ENCODE measurements at places on chromosomes 11 and 22.

DNA sequence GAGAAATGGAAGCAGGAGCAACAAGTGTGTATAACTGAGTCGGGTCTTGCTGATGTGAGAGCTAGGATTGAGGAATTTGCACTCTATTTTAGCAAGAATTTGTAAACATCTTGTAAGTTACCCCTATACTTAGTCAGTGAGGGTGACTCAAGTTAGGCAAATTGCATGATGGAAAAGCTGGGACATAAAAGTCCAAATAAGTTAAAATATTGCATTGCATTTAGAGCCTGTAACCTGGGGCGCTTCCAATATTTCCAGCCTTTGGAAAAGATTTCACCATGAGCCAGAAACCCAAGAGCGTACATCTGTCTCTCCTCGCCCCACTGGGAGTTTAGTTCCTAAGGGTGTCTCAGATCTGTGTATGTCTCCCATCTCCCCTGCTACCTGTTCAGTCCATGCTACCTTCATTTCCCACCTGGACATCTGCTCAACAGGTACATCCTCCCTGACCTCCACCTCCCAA lies 37.0 kb upstream of the ACCSL start:
- no peak for DNase-seq

GRCh38 chr11:109867784-109868183 lies 225.4 kb upstream of the ZC3H12C start:
- DNase-seq: no peak

- no peak for DNase-seq
Measured at GRCh38 chr11:103338621-103339484, 229.6 kb downstream of the DYNC2H1 start.

- peak; percentile 24 for DNase-seq
Measured at GRCh38 chr22:28978863-28979796, 82.5 kb downstream of the C22orf31 start.

- DNase-seq: no peak
Measured at GRCh38 chr11:68150037-68150436, 28.8 kb upstream of the CHKA start.

GRCh38 chr22:49825944-49826602 lies 1.6 kb downstream of the BRD1 start:
- no peak for DNase-seq

GRCh38 chr11:94845622-94846021 lies 77.5 kb downstream of the AMOTL1 start:
- peak; percentile 42 for DNase-seq

- no peak for DNase-seq
Measured at GRCh38 chr22:23569291-23569690, 10.8 kb downstream of the IGLL1 start.

- no peak for DNase-seq
Measured at GRCh38 chr22:45185718-45186514, 22.2 kb downstream of the NUP50 start.

DNA sequence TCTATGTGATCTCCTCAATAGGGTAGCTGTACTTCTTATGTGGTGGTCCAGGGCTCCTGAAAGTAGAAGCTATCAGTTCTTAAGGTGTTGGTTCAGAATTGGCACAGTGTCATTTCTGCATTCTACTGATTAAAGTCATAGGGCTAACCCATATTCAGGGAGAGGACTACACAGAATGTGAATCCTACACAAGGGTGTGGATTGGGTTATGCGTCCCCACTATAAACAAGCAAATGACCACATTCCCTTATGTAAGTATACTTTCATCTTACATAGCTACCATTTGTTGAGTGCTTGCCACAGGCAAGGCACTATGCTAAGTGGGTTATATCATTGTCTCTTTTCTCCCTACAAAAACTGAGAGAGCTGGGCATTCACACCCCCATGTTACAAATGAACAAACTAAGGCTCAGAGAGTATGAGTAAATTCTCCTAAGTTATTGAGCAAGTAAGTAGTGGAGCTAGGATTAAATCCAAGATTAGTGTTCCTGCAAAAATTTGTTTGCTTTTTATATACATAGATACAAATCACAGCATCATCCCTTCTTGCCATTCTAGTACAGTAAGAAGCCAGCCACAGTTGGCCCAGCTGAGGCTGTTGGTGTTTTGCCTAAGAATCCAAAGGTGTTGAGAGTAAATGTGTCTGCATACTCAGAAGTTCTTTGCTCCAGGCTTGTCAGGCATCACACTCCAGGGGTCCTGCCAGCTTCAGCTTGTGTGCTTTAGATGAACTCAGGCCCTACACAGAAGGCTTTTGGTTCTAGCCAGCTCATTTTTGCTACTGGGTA lies 157.8 kb downstream of the KIF18A start:
- DNase-seq: no peak

DNA sequence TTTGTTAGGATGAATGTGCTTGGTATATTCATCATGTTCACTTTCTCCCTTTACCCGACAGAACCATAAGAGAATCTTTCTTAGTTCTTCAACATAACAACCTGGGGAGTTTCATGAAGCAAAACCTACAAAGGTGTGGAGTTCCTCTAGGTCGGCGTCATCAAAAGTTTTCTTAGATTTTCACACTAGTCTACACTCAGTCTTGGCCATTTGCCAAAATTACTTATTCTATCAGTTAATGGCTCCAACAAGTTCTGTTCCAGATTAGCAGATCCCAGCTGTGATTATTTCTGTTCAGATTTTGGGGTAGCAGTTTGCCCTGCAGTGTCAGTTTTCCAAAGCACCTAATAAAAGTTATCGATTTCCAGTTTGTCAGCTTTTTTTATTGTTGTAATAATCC lies 935.8 kb upstream of the RAG2 start:
- DNase-seq: no peak

GRCh38 chr11:68506908-68507307 lies 46.4 kb downstream of the PPP6R3 start:
- no peak for DNase-seq

DNA sequence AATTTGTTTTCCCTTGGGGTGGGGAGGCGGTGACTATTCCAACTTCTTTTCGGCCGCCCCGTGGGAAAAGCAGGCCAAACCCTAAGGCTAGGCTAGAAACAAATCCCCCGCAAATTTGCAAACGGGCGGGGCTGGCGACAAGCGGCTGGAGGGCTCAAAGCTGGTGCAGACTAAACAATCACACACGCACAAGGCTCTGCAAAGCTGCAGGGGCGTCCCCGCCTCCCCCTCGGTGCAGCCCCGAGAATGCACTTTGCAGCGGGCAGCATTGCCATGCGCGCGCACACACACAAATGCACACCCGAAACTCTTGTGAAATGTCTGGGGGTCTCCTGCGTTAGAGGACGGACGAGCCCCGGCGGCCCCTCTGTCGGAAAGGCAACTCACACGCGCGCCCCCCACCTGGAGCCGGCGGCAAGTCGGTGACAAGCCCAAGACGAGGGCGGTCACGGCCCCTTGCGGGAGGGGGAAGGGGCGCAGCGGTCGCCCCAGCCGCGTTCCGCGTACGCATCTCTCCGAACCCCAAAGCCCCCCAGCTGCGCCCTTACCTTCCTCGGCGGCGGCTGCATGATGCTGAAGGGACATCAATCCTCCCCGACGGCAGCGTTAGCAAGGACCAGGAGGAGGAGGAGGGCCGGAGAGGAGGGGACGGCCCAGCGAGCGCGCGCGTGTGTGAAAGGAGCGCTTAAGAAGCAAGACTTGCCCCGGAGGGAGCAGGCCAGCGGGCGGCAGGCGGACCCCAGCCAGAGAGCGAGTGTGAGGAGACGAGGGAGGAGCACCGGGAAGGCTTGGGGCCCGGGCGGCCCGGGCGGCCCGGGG lies 600 bp downstream of the FCHSD2 start:
- DNase-seq: peak; percentile 68

DNA sequence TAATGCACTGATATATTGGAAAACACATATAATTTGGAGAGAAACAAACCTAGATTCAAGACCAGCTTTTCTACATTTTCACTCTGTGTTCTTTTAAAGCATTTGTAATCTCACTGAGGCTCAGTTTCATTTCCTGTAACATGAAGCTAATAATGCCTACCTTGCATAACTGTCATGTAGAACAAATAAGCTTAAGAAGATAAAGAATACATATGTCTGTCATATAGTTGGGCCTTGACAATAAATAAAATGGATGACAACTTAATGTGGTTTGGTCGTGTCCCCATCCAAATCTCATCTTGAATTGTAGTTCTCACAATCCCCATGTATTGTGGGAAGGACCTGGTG lies 35.2 kb upstream of the FIBIN start:
- DNase-seq: no peak

- no peak for DNase-seq
Measured at GRCh38 chr22:38834215-38834953, 9.4 kb downstream of the NPTXR start.

GRCh38 chr11:70108250-70108649 lies 30.1 kb downstream of the ANO1 start:
- no peak for DNase-seq

- DNase-seq: no peak
Measured at GRCh38 chr11:13010749-13011465, 1.8 kb downstream of the RASSF10 start.

GRCh38 chr11:7278314-7278917 lies 26.7 kb downstream of the SYT9 start:
- DNase-seq: no peak

DNA sequence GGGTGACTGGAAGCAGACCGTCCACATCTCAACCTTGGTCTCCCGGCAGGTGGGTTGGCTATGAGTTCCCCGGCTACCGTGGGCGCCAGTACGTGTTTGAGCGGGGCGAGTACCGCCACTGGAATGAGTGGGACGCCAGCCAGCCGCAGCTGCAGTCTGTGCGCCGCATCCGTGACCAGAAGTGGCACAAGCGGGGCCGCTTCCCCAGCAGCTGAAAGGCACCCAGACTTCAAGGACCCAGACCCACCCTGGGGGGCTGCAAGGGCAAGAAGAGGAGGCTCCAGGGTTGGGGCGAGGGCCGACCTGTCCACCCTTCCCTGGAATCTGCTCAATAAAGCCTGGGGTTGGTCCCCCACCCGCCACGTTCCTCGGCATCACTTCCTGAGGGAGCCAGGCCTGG lies 7.3 kb downstream of the CRYBB3 start:
- DNase-seq: no peak

DNA sequence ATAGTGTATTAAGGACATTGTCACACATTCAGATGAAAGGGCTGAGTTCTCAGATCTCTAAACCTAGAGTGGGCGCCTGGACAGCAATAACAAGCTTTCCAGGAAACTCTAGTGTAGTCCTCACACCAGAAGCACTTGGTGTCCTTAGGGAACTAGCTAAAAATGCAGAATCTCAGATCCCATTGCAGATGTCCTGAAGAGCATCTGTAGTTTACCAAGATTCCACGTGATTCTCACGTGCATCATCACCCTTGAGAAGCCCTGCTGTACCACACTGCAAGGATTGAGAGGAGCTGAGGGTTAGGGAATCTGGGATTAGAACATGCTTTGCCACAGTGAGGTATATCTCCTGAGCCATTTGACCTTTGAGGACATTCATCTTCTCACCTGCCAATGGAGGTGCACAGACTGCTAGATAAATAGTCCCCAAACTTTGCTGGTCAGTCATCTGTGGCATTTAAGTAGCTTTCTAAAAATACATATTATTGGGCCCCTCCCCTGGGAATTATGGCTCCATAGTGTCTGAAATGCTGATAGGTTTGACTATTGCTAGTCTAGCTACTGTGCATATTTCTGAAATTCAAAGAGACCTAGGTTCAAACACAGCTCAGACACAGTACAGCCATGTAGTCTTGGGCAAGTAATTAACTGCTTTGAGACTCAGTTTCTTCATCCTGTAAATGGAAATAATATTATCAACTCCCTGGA lies 1068.9 kb downstream of the OPCML start:
- DNase-seq: no peak

DNA sequence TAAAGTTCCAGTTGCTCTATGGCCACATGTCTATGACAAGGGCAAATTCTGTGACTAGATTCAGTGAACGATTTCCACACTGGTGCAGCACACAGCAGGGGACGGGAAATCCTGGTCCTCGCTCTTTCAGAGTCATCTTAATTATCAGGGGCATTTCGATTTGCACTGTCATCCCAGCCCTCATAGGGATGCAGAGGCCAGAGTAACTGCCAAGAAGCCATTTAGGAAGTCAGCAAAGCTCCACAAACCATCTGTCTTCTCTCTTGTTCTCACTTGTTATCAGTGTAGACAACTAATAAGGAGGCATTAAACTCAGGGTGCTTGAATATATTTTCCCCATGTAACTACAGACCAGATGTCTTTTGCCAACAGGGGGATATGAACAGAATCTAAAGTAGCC lies 151.7 kb downstream of the STK33 start:
- peak; percentile 89 for DNase-seq

GRCh38 chr11:130124096-130124495 lies 35.5 kb upstream of the ST14 start:
- DNase-seq: no peak

GRCh38 chr11:2770761-2771301 lies 71.0 kb upstream of the KCNQ1OT1 start:
- no peak for DNase-seq

- no peak for DNase-seq
Measured at GRCh38 chr11:121895919-121896318, 220.1 kb downstream of the BLID start.

DNA sequence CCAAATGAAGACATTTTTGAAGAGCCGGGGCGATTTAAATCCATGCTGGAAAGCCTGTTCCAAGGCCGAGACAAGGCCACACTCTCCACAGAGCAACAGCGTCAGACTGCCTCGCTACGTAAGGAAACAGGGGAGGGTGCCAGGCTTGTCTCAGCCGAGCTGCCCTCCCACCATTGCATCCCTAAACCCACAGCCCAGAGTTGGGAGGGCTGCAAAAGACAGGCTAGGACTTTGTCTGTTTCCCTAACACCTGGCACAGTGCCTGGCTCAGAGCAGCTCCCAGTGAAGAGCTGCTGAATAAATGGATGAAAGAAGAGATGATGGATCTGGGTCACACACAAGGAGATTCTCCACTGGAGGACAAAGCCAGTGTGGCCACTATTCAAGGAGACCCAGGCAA lies 51.3 kb upstream of the SCUBE2 start:
- DNase-seq: no peak

DNA sequence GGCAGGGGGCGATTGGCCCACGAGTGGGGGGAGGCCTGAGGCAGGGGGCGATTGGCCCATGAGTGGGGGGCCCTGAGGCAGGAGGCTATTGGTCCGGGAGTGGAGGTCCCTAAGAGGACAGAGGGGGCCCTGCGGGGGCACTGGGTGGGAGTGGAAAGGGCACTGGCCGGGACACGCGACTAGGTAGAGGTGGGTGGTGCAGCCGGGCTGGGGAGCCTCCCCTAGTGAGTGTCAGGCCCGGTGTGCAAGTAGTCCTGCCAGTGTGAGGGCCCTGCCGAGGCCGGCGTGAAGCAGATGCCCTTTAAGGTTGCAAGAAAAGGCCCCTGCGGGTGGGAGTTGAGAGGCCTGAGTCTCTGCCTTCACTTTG lies 909 bp upstream of the BRD1 start:
- DNase-seq: no peak

DNA sequence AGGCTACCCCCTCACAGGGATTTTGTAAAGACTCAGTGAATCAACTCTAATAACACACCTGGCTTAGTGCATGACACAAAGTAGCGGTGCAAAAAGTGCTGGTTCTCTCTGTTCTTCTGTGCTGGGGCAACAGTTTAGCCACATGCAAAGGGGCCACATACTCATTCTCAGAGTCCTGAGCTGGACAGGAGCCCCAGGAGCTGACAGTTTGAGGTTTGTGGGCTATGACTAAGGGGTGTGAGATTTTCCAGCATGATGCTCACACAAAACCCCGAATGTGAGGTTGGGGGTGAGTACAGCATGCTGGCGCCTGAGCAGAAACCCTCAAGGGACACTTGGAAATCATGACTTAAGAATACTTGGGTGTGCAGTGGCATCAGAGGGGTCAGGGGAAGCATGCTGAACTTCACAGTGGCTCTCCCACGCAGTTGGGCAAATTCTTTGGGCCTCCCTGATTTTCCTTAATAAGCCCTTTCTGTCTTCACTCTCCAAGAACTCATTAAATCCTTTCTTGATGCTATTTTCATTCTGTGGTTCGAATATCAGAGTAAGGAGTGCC lies 31.0 kb downstream of the TMPRSS5 start:
- DNase-seq: no peak
